ENCODE measurements at places on chromosomes 12 and 14. TPM values are rescaled to one million over a fixed set of nuclear protein-coding genes. Genes with fewer than 3 reads are reported as not detected.

- DNase-seq: no peak
Observed at GRCh38 chr12:75779891-75780496, 251.6 kb downstream of the PHLDA1 start.

- no peak for DNase-seq
Observed at GRCh38 chr12:55629058-55629841, 7.4 kb upstream of the OR10P1 start.

Gene CABP1
- 2.8 TPM for total RNA-seq

GRCh38 chr14:103743691-103744090 lies 28.1 kb downstream of the ZFYVE21 start:
- peak; percentile 75 for DNase-seq

- no peak for DNase-seq
Observed at GRCh38 chr14:56449670-56450213, 129.9 kb upstream of the TMEM260 start.

DNA sequence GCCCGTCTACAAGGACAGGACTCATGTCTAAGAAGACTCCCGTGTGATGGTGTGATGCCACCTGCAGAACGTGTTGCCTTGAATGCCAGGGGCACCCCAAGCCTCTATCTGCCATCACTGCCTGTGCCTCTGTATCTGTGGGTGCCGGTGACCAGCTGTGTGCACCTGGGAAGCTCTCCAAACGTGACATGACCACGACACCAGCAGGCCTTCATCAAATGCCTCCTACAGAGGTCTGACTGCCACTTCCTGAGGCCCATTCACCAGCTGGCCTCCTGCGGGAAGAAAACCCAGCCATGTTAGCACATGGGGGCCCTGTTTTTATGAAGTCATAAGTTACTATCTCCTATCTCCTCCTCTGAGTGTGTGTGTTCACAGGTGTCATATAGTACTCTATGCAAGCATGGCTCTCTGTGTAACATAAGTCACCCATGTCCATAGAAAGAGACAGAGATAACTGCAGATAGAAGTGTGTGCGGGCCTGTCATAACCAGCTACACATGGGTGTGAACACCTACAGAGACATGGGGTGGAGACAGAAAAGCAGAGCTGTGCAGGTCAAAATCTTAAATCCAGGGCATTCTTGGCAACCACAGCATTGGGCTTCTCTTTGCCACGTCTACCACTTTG lies 18.3 kb upstream of the SERPINA4 start:
- no peak for DNase-seq

- DNase-seq: peak; percentile 44
Observed at GRCh38 chr14:94044476-94045091, 18.4 kb downstream of the OTUB2 start.

- DNase-seq: no peak
Observed at GRCh38 chr12:90086281-90086680, 377.6 kb upstream of the ATP2B1 start.

Measured in cardiac septum (tissue), 1 donor.